ENCODE measurements at places on chromosomes 7 and 10. TPM values are rescaled to one million over a fixed set of nuclear protein-coding genes. Genes with fewer than 3 reads are reported as not detected.

DNA sequence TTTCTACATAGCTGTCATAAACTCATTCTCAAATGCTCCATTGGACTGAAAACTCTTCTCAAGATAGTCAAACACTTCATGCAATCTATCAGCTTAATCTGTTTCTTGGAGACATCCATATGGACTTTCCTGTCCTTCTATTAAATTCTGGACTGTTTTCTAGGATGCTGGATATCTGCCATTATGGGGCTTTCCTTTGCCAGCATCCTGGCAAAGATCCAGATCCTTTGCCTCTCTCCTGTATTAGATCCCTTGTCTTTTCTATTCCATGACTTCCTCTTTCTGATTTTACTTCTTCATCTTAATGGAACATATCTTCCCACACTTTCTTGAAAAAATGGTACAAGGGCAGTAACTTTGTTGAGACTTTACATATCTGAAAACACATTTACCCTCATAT lies 35.9 kb upstream of the SKAP2 start:
- DNase-seq = no peak
- H3K4me3 ChIP-seq = no peak overlapping the region
- H3K36me3 ChIP-seq = no peaks in the 10 kb centered on the region
- H3K27ac ChIP-seq = no peak overlapping the region

DNA sequence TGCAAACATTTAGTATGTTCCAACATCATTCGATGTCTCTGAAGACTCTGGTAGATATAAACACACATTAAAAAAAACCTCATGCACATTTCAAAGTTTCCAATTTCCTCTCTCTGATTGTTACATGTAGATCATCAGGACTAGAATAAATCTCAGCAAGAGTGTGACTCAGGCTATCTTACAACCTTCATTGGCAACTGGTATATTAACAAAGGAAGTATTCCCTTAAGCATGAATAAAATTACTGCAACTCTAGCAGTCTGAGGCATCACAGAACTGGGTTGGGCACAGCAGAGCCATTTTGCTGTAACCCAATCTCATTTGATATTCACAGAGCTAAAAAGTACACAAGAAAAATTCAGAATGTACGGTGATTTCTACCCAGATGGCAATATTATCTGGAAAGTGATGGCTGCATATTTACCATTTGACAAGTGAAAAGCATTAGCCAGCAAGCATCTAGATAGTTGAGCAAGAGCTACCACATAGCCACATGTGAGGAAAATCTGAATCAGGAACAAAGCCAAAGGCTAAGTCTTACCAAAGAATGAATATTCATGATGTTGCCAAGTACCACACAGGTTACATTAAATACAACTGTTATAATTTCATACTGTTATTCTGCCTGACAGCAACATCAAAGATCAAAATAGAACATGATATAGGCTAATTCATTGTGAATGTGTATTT lies 232.2 kb downstream of the CRPPA start:
- no peaks in the 10 kb centered on the region for H3K27me3 ChIP-seq
- no peak overlapping the region for H3K27ac ChIP-seq
- H3K4me3 ChIP-seq = no peak overlapping the region
- H3K4me1 ChIP-seq = no peaks in the 10 kb centered on the region

DNA sequence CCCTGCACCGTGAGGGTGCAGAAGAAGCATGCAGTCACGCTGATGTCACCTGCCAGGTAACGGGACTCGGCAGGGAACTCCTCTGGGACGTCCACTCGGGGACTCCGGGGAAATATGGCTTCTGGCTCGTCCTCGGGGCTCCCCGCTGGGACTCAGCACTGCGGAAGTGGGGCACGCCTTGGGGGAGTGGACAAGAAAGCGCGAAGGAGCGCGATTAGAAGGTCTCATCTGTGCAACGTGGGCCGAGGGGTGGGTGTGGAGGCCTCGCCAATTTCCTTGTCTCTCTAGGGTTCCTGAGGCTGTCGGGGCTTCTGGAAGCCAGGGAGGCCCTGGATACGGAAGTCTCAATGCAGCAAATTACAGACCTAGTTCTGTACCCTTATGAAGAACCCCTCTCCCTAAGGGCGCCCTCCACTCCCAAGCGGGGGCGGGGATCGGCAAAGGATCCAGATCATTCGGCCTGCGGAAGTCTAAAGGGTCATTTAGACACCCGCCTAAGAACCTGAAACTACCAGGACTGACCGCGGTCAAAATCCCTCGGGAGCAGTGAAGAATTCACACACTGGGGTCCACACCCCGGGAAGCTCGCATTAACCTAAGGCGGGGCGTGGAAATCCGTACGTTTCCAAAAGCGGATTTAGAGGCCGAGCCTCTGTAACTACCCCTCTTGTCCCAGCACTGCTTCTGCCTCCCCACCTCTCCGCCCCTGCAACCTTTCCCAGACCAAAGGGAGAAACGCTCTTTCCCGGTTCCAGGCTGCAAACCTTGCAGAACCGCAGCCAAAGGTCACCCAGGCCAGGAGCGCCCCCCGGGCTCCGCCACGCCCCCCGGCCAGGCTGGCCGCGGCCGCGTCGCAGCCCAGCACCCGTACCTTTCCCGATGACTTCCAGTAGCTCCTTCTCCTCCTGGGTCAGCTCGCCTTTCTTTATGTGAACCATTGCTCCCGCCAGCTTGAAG lies 640 bp downstream of the ANKMY2 start:
- H3K27me3 ChIP-seq = no peaks in the 10 kb centered on the region
- H3K27ac ChIP-seq = peak overlapping the region; percentile 98
- peak; percentile 65 for DNase-seq
- H3K4me1 ChIP-seq = peaks cover 47% of the 10 kb centered on the region
- H3K4me3 ChIP-seq = peak overlapping the region; percentile 99
- peaks cover 13% of the 10 kb centered on the region for H3K36me3 ChIP-seq

- H3K36me3 ChIP-seq = no peaks in the 10 kb centered on the region
- H3K27me3 ChIP-seq = no peaks in the 10 kb centered on the region
- H3K4me3 ChIP-seq = no peak overlapping the region
- no peak overlapping the region for H3K27ac ChIP-seq
- H3K4me1 ChIP-seq = peaks cover 2% of the 10 kb centered on the region
- DNase-seq = no peak
Measured at GRCh38 chr7:151648429-151648828, 128.7 kb upstream of the RHEB start.

DNA sequence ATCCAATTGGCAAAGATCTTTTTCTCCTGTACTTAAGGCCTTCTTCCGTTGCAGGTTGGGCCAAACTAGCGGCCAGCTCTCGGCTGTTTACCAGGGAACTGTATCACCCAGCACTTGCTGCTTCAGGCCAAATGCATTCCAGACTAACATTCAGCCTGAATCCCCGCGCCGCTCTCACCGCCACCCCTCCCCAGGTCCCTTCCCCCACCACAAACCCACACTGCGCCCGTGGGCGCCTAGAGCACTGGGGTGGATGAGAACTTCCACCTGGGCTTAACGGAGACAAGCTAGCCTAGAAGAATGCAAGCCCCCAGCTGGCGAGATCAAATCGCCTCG lies 676 bp downstream of the TCAF1 start:
- no peak for DNase-seq
- no peaks in the 10 kb centered on the region for H3K27me3 ChIP-seq
- H3K4me3 ChIP-seq = peak overlapping the region; percentile 86
- peaks cover 25% of the 10 kb centered on the region for H3K4me1 ChIP-seq
- H3K27ac ChIP-seq = peak overlapping the region; percentile 80

- no peak overlapping the region for H3K27ac ChIP-seq
- no peaks in the 10 kb centered on the region for H3K4me1 ChIP-seq
- no peak for DNase-seq
- H3K27me3 ChIP-seq = peaks cover 21% of the 10 kb centered on the region
- no peaks in the 10 kb centered on the region for H3K36me3 ChIP-seq
- H3K4me3 ChIP-seq = no peak overlapping the region
Measured at GRCh38 chr7:37592366-37592765, 91.2 kb upstream of the GPR141 start.

- no peaks in the 10 kb centered on the region for H3K27me3 ChIP-seq
- H3K4me3 ChIP-seq = no peak overlapping the region
- no peaks in the 10 kb centered on the region for H3K36me3 ChIP-seq
- no peak overlapping the region for H3K27ac ChIP-seq
- H3K4me1 ChIP-seq = peaks cover 5% of the 10 kb centered on the region
- no peak for DNase-seq
Measured at GRCh38 chr7:500521-501420, 18.9 kb downstream of the PDGFA start.

DNA sequence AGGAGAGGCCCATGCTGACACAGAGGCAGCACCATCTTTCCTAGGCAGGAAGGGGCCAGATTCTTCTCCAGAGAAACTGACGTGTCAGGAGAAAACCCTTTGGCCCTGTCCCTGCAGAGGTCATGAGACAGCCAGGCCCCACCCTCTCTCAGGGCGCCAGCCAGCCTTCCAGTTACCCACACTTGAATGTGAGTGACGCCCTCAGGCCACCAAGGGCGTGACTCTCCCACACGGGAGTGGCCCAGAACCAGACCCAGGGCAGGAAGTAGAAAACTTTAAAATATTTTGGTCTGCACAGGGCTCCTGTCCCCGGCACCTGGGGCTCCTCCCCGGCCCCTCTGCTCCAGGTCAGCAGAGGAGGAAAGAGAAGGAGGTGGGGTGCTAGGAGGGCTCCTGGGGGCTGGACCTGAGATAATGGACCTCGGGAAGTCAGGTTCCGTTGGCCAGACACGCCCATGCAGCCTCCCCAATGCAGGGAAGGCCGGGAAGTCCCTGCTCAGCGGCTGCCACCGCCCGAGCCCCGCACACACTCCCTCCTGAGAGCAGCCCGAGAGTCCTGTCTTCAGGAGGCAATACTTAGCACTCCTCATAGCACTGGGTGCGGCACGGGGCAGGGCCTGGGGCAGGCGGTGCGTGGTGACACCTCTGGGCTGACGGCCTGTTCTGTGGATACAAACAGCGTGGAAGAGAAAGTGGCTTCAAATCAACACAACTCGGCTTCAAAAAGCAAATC lies 67.0 kb upstream of the CFAP46 start:
- H3K27ac ChIP-seq = no peak overlapping the region
- H3K36me3 ChIP-seq = no peaks in the 10 kb centered on the region
- no peaks in the 10 kb centered on the region for H3K27me3 ChIP-seq
- DNase-seq = no peak
- H3K4me1 ChIP-seq = no peaks in the 10 kb centered on the region

DNA sequence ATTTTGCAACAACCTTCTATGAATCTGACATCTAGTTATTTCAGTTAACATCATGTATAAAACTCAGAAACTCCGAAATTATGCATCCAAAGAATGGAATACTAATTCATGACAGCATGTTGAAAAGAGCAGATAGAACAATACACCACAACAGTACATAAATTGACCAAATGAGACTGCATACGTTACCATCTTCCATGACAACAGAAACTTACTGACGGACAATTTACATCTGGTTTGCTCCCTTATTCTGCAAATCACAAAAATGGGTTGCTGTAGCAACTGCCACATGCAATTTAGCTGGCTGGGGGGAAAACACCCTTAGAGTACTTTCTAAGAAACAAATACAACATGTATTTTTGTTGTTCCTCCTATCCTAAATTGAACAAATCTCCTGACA lies 14.3 kb downstream of the LRRN3 start:
- no peak overlapping the region for H3K27ac ChIP-seq
- H3K4me1 ChIP-seq = peaks cover 16% of the 10 kb centered on the region
- DNase-seq = no peak
- H3K36me3 ChIP-seq = no peaks in the 10 kb centered on the region

- peaks cover 7% of the 10 kb centered on the region for H3K36me3 ChIP-seq
- peaks cover 25% of the 10 kb centered on the region for H3K4me1 ChIP-seq
- DNase-seq = no peak
- no peak overlapping the region for H3K4me3 ChIP-seq
- no peaks in the 10 kb centered on the region for H3K27me3 ChIP-seq
Measured at GRCh38 chr10:178723-179122, 43.5 kb downstream of the ZMYND11 start.

DNA sequence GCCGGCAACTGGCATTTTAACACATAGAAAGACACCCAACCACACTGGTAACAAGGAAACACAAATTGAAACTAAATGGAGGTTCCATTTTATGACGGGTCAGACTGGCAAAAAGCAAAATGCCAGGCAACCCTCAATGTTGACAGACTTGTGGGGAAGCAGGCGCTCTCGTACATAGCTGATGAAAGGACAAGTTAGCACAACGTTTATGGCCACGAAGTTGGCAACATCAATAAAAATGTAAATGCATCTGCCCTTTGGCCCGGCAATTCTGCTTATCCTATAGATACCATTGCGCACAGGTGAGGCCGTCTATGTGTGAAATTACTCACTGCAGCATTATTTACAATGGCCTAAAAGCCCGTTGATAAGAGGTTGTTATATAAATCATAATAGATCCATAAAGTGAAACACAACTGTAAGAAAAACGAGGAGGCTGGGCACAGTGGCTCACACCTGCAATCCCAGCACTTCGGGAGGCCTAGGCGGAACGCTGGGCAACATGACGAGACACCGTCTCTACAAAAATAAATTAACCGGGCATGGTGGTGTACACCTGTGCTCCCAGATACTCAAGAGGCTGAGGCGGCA lies 39.8 kb downstream of the FOXL3 start:
- H3K4me1 ChIP-seq = peaks cover 5% of the 10 kb centered on the region
- no peak for DNase-seq
- H3K36me3 ChIP-seq = no peaks in the 10 kb centered on the region
- H3K27ac ChIP-seq = no peak overlapping the region
- H3K4me3 ChIP-seq = no peak overlapping the region

GRCh38 chr10:78467496-78468106 lies 433.9 kb downstream of the RPS24 start:
- H3K27me3 ChIP-seq = peaks cover 5% of the 10 kb centered on the region
- no peak for DNase-seq
- no peaks in the 10 kb centered on the region for H3K4me1 ChIP-seq
- H3K4me3 ChIP-seq = no peak overlapping the region
- H3K36me3 ChIP-seq = no peaks in the 10 kb centered on the region

DNA sequence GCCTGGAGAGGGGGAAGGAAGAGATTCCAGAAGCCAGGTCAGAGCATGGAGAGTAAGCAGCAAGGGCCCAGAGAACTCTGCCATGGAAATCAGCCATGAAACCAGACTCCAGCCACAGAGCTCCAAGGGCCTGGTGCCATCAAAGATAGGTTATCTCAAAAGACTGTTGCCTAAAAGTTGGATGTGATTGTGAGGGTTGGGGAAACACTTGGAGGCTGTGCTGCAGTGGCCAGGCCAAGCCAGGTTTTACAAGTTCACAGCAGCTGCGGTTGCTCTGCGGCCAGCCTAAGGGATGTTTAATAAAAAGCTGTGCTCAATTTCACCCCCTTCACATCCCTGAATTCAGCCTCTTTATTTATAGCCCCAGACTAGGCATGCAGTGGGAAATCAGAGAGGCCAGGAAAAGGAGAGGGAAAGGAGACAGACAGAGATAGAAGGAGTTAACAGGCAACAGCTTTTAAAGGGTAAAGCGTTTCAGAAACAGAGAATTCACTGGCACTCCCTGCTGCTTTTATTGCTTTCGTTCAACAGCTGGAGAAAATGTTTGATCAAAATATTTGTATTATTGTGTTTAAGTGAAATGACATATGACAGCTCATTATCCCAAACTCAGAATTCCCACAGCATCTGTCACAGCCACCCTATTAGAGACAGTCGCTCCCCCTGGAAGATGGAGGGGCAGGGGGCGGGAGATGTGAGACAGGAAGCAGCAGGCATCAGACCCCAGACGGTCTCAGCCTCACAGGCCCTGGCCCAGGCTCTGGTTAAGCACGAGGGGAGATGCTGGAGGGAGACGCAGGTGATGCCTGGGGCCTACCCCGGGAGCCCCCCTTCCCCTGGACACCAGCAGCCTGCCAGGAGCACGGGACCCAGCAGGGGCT lies 140.1 kb downstream of the GLI3 start:
- no peaks in the 10 kb centered on the region for H3K27me3 ChIP-seq
- H3K4me1 ChIP-seq = no peaks in the 10 kb centered on the region
- no peak overlapping the region for H3K27ac ChIP-seq
- no peaks in the 10 kb centered on the region for H3K36me3 ChIP-seq

The CTAGE4 gene
- 3.6 TPM for total RNA-seq

The MYOZ1 gene
- not detected for total RNA-seq

The SH2D4B gene
- total RNA-seq = not detected

The VWDE gene
- 2.3 TPM for total RNA-seq

The UPK3B gene
- total RNA-seq = 0.65 TPM

The LEP gene
- not detected for total RNA-seq

The CLRN3 gene
- not detected for total RNA-seq

The MRPS17 gene
- total RNA-seq = 22.3 TPM
